ENCODE measurements at places on chromosomes 3 and 15.

GRCh38 chr3:59798372-59799086 lies 748.7 kb upstream of the CFAP20DC start:
- DNase-seq: no peak

DNA sequence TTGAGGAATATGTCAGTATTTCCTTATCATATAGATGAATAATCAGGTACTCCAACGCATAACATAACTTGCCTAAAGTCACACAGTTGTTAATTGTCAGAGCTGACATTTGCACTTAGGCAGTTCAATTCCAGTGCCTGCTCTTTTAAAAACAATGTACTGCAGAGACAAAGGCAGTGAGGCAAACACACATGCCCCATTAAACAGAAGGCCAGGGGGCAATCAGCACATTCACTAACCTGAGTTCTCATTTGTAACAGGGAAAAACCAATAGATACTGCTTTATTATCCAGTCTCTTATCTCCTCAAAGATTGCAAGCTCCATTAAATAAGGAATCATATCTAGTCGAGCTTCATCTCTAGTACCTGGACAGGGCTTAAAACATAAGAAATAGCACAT lies 1017.4 kb downstream of the SQOR start:
- DNase-seq: no peak

- no peak for DNase-seq
Measured at GRCh38 chr3:193593668-193594030, 641 bp downstream of the OPA1 start.

GRCh38 chr15:88331291-88331690 lies 74.8 kb upstream of the NTRK3 start:
- DNase-seq: peak; percentile 12

DNA sequence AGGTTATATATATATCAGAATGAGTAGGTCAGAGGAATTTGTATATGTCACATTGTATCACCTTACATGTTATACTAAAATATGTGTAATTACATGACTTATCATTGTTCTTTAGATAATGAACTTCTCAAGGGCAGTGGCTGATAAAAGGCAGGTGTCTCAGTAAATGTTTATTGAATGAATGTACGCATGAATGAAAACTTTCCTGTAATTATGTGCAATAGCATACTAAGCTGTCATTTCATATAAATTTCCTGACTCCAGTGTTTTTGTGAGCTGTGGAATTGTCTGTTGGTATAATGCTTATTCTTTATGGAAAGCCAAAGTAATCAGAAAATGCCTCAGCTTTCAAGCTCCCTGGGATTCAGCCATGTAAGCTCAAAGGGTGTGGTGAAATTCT lies 4.2 kb downstream of the TBC1D23 start:
- no peak for DNase-seq

DNA sequence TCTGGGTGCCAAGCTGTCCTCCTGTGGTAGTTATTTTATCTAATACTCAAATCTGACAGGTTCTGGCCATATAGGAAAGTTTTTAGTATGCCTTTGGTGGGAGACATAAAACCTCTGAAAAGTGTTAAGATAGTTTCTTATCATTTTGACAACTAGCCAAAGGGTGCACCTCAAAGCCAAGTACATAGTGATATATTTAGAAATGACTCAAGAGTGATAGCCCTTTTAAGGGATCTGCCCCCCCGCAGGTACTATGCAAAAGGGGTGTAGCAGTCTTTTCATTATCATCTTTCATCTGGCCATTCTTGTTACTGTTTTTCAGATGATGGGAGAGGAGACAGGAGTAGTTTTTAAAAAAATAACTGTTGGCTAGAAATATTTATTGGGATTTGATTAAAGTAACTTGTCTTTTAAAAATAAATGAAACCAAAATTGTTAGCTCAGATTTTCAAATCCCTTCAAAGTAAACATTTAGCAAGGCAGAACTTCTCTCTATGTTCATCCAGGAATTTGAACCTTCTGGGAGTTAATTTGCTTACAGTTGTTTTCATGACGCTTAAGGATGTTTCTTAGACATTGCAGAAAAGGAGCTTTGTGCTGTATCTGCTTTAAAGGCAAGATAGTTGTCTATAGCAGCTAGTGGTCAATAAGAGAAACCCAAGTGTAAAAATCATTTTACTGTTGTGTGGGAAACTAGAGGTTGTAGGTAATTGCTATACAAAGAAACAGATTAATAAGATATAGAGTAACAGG lies 5.1 kb downstream of the PHLDB2 start:
- no peak for DNase-seq

DNA sequence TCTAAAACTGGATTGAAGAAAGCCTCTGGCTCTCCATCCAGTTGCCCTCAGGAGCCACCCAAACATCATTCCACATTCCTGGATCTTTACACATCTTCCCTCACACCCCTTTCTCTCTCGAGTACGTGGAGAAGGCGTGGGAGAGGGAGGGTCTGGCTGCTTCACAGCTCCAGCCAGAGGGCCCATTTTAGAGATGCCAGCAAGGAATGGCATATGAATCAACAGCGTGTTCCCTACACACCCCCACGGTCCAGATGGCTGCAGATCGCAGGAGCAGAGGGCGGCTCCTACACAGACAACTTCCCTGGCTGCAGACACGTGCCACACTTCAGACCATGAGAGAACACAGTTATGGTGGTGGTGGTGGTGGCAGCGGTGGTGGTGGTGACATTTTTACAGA lies 280.1 kb downstream of the ERC2 start:
- DNase-seq: no peak

- DNase-seq: no peak
Measured at GRCh38 chr3:63990204-63990603, 33.1 kb downstream of the PSMD6 start.

GRCh38 chr3:138070006-138070405 lies 45.4 kb downstream of the DZIP1L start:
- no peak for DNase-seq

DNA sequence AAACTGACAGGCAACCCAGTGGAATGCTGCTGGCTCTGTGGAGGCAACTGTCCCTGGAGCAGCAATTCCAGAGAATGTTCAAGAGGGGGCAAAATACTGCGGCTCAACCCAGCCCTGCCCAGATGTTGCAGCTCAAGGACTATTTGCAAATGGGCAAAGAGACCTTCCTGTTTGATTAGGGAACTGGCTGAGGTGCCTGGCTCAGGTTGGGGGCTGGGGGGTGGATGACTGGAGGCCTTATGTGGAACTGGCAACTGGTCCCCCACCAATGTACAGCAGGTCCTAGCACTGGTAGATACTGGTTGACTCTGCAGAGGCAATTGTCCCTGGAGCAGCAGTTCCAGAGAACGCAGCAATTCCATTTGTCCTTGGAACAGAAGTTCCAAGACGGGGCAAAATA lies 302.5 kb downstream of the ZPLD1 start:
- no peak for DNase-seq

- no peak for DNase-seq
Measured at GRCh38 chr3:53802256-53802880, 43.9 kb downstream of the CHDH start.

- no peak for DNase-seq
Measured at GRCh38 chr3:63895422-63896189, 16.6 kb downstream of the SCAANT1 start.

DNA sequence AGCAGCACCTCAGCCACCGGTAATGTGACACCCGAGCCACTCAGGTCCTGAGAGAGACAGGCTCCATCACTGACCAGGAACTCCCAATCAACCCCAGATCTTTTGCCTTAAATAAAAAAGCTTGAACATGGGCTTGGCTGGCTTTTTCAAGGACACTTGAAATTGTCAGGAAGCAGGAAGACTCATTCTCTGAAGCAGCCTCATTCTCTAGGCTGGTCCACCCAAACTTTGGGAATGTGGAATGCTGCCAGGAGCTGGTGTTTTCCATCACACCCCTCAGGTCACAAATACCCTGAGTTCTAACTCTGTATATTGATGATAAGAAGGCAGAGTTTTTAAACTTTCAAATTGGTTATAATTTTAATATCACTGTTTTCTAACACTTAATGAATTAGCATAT lies 17.0 kb downstream of the CXCR6 start:
- no peak for DNase-seq

DNA sequence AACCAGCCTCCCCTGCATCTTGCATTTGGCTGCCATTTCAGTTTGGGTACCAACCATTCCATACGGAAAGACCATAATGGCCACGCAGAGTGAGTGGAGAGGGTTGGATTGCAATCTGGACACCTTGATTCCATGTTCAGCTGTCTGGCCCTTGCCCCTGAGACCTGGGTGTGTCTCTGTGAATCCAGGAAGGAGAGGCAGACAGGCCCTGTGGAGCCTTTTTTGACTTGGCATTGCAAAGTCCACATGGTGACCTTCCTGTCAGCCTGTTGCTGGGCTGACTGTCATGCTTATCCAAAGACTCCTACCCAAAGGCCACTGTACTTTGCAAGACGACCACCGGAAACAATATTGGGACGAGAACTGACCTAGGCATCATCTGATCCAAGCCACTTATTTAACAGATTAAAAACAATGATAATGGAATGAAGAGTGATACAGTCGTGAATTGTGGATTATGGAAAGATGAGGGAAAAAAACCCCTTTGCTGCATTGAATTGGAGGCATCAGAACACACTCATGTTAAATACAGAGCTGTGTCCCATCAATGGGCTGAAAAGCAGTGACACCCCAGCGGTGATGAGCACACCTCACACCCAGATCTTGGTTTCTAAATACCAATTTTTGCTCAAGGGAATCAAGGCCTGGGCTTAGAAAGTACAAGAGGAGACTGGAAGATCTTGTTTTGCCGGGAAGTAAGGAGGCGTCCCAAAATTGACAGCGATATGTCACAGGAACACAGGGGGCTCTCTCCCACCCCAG lies 86.0 kb downstream of the LRRK1 start:
- no peak for DNase-seq

GRCh38 chr3:47685037-47685436 lies 96.7 kb downstream of the SMARCC1 start:
- no peak for DNase-seq

GRCh38 chr15:63072023-63072650 lies 29.6 kb downstream of the TPM1 start:
- no peak for DNase-seq

GRCh38 chr3:58008141-58009025 lies at the start of gene FLNB:
FLNB (plus strand) TSS chr3:58008422; CDS start chr3:58008565, 143 bp downstream.
- DNase-seq: peak; percentile 59

- DNase-seq: no peak
Measured at GRCh38 chr15:41797201-41797944, 23.1 kb downstream of the MAPKBP1 start.

DNA sequence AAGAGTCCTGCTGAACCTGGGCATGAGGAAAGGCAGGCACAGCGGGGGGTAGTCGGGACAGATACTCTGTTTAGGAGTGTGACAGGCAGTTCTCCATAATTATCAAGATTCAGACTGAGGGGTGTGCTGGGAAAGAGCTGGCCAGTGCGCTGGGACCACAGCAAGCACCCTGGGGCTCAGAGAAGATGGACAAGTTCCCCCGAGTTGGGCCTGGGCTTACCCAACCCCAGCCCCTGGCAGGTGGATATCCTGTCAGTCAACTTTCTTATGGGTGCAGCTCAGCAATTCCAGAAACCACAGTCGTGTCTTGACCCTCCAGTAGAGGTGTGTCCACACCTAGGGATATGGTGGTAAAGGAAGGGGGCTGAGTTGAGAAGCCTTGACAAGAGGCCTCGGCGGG lies 49.2 kb upstream of the PRR20G start:
- DNase-seq: no peak

Data from Caki2 (cell line).